ENCODE measurements at places on chromosomes 7 and 10.

- DNase-seq: peak; percentile 65
Measured at GRCh38 chr10:131635564-131636015, 265.2 kb upstream of the PPP2R2D start.

- DNase-seq: no peak
Measured at GRCh38 chr10:67550046-67550445, 145.9 kb downstream of the CTNNA3 start.

- no peak for DNase-seq
Measured at GRCh38 chr7:5339955-5340354, 57.2 kb downstream of the SLC29A4 start.

DNA sequence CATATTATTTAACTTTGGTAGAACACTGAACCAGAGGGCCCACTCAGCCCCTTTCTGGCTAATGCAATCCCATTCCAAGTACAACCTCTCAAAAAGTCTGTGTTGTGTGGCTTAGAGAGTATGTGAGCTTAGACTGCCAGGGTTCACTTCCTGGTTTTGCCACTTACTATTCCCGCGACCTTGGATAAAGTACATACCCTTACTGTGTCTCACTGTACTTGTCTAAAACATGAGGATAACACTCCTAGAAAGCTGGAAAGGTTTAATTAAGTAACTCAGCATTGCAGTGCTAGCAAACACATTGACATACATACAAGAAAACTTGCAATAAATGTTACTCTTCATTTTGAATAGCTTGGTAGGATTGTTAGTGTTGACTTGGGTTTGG, 215.8 kb downstream of the CHCHD3 start:
- DNase-seq: no peak

DNA sequence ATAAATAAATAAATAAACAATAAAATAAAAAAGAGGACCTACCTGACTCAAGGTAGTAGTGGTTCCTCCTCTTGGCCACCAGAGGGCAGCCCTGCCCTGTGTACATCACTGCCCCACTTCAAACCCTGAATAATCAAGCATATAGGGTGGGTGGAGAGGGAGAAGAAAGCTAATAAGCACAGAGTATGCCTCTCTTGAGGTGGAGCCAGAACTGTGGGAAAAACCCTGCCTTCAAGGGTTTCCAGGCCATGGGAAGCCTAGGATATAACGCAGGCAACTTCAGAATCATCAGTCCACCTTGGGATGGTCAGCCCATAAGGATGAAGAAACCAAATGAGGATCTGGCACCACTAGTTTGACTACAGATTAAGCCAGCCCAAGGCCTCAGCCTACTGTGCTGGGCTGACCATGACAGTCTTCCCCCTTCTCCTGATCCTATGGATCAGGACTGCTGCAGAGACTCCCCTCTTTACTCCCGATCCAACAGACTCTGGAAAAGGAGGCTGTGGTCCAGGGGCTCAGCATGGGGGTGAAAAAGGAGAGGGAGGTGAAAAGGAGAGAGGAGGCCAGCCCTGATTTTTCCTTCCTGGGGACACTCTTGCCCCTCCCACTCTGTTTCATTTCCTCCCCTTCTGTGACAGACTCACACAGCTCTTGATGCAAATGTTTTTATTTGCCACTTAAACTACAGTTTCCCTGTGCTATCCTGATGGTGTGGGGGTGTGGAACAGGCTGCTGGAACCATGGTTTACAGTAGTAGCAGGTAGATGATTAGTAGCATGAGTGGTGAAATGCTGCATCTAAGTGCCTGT, 10.1 kb downstream of the AVPI1 start:
- peak; percentile 58 for DNase-seq

GRCh38 chr7:151508991-151509390, 10.7 kb downstream of the RHEB start:
- no peak for DNase-seq

GRCh38 chr7:70919481-70920073, 212.4 kb upstream of the GALNT17 start:
- DNase-seq: no peak

- no peak for DNase-seq
Measured at GRCh38 chr10:6843894-6844650, 264.0 kb upstream of the PRKCQ start.

- DNase-seq: no peak
Measured at GRCh38 chr7:28347475-28348318, 64.6 kb upstream of the CREB5 start.

- DNase-seq: no peak
Measured at GRCh38 chr10:79502561-79503309, 9.6 kb upstream of the EIF5AL1 start.

GRCh38 chr7:2887816-2888215, 43.7 kb upstream of the GNA12 start:
- DNase-seq: no peak

GRCh38 chr10:31668326-31668725, 260.3 kb downstream of the ARHGAP12 start:
- no peak for DNase-seq

DNA sequence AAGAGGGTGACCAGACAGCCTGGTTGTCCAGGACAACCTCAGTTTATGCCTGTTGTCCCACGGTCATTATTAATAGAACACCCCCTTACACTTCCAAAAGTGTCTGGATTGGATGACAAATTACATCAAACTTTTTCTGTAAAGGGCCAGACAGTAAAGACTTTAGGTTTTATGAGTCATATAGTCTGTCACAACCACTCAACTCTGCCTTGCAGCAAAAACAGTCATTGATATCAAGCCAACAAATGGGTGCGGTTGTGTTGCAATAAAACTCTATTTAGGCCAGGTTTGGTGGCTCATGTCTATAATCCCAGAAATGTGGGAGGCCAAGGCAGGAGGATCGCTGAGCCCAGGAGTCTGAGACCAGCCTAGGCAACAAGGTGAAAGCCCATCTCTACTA, 66.7 kb upstream of the ATP6V0A4 start:
- DNase-seq: peak; percentile 64

GRCh38 chr10:131832056-131832685, 68.6 kb upstream of the PPP2R2D start:
- DNase-seq: no peak

DNA sequence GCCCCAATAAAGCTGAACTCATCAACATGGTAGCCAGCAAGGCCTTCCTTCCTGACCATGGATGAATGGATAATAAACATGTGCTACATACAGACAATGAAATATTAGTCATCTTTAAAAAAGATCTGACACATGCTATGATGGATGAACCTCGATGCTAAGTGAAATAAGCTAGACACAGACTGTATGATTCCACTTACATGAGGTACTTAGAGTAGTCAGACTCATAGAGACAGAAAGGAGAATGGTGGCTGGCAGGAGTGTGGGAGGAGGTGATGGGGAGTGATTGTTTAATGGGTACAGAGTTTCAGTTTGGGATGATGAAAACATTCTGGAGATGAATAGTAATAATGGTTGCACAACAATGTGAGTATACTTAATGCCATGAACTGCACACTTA, 114.1 kb upstream of the SORCS3 start:
- DNase-seq: no peak

GRCh38 chr10:119776536-119776935, 50.7 kb downstream of the INPP5F start:
- DNase-seq: peak; percentile 14

DNA sequence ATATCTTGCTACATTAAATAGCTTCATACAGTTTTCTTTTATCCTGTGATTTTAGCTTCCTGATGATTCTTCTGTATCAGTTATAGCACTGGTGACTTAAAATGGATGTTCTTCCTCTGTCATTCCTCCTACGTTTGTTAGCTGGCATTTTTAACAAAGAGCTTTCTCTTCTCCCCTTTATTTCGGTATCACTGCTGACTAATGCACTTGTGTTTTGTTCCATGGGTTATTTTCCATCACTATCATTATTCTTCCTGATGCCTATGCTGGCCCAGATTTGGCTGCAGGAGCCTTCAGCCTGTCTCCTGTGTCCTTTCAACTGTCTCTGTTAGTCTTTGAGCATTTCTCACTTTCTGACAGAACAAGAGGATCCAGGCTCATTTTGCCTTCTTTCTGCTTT, 13.1 kb downstream of the BMS1 start:
- DNase-seq: no peak

DNA sequence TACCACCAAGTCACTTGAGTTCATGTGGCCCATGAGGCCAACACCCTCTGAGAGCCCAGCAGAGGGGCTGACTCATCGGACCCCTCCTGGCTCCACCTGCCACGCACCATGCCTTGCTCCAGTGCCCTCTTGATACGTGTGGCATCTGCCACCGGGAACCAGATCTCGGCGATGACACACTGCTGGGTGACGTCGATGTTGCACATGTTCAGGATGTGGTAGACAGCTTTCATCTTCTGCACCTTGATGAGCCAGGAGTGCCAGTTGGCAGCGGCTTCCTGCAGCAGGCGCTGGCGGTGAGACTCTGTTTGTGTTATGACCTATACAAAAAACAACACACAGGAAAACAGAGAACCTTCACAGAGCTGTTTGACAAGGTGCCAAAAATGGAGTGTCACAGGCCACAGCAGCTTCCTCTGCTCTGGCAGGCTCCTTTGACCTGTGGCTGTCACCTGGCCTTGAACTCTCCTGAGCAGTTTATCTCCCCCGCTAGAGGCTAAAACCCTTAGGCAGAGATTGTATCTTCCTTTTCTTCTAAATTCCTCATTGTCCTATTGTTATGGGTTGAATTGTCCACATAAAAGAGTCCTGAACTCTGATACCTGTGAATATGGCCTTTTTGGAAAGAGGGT, 45.2 kb upstream of the TMEM213 start:
- DNase-seq: peak; percentile 60

GRCh38 chr10:118311505-118311904, 30.6 kb downstream of the FAM204A start:
- no peak for DNase-seq

DNA sequence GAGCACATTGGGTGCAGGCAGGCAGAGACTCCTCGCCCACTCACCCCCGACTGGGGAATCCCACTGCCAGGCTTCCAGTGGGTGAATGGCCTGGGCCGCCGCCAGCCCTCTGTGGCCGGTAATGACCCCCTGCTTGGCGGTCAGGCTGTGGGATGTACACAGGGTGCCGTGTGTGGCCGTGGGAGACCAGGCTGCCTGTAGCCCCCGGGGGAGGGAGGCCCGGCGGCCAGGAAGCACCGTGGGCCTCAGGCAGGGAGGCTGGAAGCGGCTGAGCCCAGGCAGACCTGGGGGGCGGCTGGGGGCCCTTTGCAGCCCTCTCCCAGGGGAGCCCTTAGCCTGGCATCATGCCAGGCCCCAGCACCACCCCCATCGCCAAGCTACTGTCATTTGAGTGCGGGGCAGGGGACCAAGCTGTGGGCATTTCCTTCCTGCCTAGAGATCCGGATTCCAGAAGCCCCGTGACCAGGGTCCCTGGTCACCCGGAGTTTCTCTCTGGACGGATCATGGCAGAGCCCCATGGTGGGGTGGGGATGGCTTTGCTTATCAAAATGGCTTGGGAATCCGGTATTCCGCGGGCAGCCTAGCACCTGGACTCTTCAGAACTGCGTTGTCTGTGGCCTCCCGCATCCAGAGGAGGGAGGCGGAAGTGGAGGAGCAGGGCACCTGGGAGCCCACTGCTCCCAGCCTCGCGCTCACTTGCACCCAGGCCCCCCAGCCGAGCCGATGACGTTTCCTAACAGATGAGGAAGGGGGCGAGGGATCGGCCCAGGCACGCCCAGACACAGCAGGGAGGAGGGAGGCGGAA, 1.1 kb downstream of the TTYH3 start:
- peak; percentile 49 for DNase-seq

DNA sequence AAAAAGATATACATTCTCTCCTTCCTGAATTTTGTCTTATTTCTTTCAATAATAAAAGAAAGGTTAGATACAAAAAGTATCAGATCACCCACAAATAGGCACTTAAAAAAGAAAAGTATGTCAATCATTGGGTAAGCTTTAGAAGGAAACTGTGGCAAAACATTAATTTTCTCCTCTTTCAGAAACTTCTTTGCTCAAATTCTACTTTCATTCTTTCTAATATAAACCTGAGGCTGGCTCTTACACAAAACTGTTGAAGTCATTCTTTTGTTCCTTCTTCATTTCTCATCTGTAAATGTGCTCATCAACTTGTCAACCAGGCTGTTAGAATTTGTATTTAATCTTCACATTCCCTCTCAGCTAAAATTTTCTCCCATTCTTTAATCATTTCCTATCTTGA, 124.6 kb downstream of the LRRN3 start:
- DNase-seq: no peak

- no peak for DNase-seq
Measured at GRCh38 chr10:34121125-34121753, 693.9 kb downstream of the PARD3 start.

DNA sequence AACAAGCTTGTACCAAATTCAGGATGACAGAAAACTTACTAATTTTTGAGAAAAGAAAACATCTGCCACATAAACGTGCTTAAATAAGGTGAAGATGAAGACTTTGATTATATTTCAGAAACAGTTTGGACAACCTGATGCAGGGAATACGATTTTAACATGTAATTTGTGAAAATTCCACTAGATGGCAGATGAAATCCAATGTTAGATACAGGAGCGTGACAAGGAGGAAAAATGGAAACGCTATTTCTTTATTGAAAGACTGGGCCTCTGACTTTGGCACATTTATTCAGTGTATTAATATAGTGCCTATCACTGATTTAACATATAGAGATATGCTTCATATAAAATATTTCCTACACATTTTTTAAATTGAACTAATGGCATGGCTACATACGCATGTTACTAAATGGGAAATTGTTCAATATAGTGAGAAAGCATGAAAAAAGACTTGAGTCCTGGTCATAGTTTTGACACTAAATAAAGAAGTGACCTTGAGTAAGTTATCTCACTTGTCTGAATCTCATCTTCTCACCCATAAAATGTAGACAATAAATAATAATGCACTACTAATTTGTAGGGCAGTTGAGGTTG, 60.7 kb downstream of the CD36 start:
- peak; percentile 58 for DNase-seq

- no peak for DNase-seq
Measured at GRCh38 chr10:66714741-66715140, 211.1 kb upstream of the LRRTM3 start.

GRCh38 chr10:124632064-124632531, 112.1 kb downstream of the FAM53B start:
- no peak for DNase-seq

DNA sequence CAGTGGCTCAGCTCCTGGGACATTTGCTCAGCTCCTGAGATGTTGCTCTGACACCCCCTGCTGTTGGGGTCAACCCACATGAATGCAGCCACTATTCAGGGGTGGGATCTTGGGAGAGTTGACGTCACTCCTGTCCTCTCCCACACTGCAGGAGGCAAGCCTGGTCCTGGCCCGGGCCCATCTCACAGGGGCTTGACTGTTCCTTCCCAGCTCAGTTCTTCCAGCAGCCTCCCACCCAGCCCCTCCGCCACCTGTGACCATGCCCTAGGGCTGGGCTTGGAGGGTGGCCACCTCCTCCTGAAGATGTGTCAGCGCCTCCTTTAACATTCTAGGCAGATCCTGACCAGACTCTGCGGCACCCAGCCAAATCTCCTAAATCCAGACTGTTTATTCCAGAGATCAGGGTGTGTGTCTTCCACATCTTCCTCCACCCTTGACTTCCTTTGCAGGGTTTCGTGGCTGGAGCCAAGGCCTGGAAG, 19.1 kb upstream of the OPALIN start:
- no peak for DNase-seq
